Testis (tissue), 5 donors: ENCODE measurements at places on chromosomes 7 and 10.

DNA sequence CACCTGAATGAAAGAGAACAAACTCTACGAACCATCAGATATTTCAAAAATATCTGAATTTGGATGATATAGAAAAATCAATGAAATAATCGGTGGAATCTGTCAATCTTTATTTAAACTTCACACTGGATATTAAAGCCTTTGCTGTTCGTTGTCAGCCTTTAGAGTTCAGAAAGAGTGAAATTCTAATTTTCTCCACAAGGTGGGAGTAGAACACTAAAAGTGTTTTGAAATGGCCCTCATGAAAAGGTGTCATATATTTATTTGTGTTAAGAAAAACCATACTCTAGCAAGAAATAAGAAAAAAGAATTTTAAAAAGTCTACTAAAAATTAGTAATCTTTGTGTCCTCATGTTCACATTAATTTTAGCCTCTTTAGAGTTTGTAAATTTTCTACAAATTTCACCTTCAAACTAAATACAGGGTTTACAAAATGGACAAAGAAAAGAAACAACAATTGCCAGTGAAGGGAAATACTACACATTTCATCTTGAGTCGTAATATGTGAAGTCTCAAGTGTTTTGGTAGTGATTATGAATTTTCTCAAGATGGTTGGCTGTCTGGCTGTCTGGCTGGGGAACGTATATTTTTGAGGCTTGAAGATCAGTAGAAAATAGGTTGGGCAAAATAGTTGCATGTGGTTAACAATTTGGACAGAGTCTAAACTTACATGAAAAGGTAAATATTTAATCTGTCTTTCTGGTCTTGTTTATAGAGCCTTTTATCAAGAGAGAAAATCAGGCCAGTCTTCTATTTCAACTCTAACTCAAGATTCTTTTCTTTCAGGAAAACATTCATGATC, 43.7 kb downstream of the DNAJB9 start:
- no peak for DNase-seq

GRCh38 chr7:94228223-94228622, 166.5 kb upstream of the COL1A2 start:
- DNase-seq = no peak

DNA sequence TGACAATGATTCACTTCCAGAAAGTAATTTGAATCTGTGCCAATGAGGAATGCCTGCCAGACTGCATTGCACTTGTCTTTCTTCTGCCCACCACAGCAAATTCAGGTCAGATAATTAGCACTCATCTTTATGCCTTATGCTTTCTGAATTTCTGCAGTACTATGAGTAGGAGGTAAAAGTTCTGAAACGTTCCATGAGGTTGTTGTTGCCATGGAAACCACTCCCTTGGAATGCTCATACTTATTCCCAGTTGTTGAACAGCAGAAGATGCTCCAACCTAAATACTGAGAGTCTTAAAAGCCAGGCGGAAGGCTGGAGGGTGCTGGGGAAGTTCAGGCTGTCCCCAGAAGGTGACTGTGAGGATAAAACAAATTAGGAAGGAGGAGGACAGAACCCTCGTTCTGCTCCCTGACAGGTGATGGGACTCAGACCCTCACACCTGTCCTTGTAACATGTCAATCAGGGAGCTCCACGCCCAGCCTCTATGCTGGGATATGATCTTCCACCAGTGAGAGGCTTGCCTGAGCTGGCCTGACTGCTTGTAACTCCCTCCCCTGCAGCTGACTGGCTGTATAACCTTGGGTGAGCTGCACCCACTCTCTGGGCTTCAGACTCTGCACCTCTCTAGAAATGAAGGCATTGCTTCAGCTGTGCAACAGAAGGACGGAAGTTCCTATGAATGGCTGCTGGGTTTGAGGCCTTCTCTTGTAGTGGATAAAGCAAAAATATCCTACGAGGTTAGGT, 554.3 kb upstream of the MGMT start:
- DNase-seq = no peak

GRCh38 chr10:77892021-77892739, 34.4 kb downstream of the DLG5 start:
- no peak for DNase-seq

DNA sequence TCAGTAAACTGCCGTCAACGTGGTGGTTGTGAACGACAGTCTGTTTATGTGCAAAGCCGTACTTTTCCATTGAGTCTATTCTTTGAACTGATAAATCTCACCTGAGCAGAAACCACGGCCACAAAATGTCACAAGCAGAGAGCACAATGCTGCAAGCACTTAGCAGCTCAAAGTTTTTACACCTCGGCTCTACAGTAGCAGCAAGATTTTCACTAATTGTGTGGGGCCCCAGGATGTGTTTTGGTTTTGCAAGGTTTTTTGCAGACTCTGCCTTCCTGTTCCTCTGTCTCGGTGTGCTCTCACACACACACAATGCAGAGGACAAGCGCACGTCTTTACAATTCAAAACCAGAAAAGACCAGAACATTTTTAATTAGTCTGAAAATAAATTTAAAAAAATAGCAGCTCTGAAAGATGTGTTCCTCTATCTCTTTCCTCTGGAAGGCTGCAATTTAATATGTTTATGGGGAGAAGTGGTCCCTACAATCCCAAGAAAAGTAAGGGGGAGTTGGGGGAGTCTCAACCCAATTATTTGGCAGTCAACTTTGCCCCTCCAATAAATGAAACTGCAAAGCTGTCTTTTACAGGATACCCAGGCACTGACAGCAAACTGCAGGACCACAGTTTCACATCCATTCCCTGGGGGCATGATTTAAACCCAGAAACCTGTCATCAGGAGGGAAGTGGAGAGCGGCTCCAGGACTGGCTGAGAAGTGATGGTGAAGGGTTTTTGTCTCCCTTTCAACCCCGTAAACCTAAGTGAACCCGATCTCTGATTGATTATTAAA, 73.8 kb upstream of the SFMBT2 start:
- DNase-seq = no peak

- DNase-seq = no peak
These were observed 49.3 kb downstream of the FBXL13 start for GRCh38 chr7:103025341-103025740.

GRCh38 chr7:132456418-132456817, 119.9 kb downstream of the PLXNA4 start:
- no peak for DNase-seq

GRCh38 chr7:82156893-82157292, 286.7 kb downstream of the CACNA2D1 start:
- DNase-seq = no peak

DNA sequence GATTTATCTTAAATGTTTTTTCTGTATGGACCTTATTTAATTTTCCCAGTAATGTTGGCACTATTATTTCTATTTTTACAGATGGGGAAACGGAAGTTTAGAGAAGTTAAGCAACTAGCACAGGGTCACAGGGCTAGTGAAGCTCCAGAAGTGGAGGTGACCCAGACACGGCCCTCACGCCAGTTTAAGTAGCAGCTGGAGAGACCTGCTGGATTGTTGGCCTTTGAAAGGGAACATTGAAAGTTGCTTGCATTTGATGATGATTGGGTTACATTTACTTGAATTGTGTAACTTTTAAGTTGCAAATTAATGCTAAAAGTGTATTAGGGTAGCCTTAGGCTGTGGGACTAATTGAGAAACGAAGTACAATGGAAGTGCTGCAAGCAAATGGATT, 25.6 kb downstream of the CDK14 start:
- DNase-seq = no peak

GRCh38 chr7:157378390-157378789, 41.6 kb downstream of the DNAJB6 start:
- no peak for DNase-seq

DNA sequence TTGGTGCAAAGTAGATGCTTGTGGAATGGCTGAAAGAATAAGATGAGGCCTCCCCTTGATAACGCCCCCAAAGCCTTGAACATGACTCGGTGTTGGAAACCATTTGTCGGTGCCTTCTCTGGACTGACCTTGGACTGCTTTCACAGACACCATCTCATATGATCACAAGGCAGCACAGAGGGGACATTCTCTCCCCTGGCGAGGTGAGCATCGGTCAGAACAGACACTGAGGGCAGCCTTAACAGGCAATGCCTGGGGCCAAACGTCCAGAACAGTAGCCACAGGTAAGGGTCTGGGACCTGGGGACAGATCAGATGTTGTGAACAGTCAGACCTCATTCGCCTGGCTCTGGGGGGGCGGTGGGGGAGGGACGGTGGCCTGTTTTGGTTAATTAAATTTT, 2.8 kb upstream of the TRRAP start:
- peak; percentile 29 for DNase-seq

- DNase-seq = peak; percentile 21
These were observed 20.6 kb upstream of the SLC13A1 start for GRCh38 chr7:123220396-123220795.

DNA sequence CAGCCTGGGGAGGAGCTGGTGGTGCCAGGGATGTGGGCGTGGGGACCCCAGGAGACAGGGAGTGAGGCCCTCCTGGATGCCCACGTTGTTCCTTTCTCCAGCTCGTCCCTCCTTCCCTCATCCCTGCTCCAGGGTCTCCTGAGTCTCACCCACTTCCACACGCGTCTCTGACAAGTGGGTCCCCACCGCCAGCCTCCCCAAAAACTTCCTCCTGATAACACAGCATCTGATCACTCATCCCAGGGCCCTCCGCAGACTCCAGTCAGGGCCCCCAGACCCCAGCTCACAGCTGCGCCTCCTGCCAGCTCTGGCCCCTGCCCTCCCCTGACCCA, 60.6 kb upstream of the INPP5A start:
- DNase-seq = no peak

DNA sequence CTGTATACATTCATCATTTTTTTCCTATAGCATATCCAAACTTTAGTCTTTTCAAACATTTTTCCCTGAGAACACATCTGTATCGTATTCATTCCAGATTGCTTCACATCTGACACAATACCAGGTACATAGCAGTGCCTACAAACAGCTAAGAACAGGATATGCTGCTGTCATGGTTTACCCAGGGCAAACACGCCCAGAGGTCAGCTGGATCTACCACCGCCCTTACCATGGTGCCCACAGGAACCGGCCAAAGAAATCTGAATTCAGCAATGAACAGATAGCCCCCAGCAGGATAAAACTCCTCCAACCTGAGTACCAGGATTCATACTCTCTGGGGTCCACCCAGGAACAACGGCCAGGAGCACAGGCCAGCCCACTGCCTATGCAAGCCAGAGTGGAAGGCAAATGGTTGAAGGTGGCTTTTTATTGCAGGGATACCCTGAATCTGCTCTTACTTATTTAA, 43.0 kb downstream of the TNS3 start:
- DNase-seq = no peak

- DNase-seq = no peak
These were observed 115.0 kb downstream of the FAM107B start for GRCh38 chr10:14659626-14660196.
